Naive thymus-derived CD4-positive, alpha-beta T cell (primary cell): ENCODE measurements at places on chromosomes 3 and 15. TPM values are rescaled to one million over a fixed set of nuclear protein-coding genes. Genes with fewer than 3 reads are reported as not detected.

The KBTBD13 gene
- total RNA-seq = not detected

DNA sequence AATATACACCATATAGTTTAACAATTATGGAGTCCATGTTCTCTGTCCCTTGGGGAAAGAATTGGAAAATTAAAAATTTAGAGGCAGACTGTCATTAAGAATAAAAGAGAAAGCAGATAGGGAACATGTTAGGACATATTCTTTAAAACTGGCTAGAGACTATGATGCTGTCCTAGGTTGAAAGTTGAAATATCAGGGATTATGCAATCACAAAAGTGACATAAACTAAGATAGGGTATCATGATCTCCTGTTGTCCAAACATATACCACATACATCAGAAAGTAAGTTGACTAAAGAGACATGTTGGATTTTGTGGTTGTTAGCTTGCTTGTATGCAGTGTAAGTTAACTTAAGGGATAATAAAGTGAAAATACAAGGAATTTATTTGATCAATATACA is 9.9 kb upstream of the EID1 start:
- no peak for DNase-seq

- DNase-seq = no peak
Observed at GRCh38 chr3:159733194-159733860, 255.3 kb upstream of the IL12A start.

DNA sequence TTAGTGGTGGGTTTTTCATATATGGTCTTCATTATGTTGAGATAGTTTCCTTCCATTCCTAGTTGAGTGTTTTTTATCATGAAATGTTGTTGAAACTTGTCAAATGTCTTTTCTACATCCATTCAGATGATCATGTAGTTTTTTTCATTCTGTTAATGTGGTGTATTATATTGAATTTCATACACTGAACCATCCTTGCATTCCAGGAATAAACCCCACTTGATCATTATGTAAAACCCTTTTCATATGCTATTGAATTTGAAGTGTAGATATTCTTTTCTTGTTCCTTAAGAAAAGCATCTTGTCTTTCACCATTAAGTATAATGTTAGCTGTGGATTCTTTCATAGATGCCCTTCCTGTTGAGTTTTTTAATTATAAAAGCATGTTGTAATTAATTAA is 42.9 kb downstream of the PIAS1 start:
- DNase-seq = no peak

The LDHAL6B gene
- total RNA-seq = not detected

- DNase-seq = no peak
Observed at GRCh38 chr15:45801543-45801942, 166.7 kb downstream of the SQOR start.

The HTR3E gene
- not detected for total RNA-seq

DNA sequence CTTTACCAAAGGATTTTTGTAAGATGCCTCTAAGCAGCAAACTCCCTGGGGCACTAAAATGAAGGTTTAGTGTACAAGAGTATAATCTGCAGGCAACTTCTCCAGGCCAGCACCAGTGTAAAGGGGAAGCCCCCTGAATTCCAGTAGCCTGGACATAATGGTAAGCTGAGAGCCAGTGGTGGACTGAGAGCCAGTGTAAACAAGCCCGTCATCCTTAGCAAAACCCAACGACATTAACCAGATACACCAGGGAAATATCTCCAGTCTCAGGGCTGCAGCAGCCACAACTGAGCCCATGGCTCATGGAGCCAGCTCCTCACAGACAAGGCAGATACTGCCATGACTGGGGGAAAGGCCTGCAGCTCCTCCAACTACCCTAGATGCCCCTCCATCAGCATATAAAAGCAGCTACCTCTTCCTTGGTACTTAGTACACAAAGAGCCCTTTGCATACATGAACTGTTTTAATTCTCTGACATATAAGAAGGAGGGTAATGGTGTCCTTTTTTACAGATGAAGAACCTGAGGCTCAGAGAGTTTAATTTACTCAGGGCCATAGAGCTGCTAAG is 21.7 kb downstream of the PARP16 start:
- no peak for DNase-seq

GRCh38 chr3:105806359-105806758 is 62.5 kb downstream of the CBLB start:
- no peak for DNase-seq

The TMEM158 gene
- not detected for total RNA-seq

DNA sequence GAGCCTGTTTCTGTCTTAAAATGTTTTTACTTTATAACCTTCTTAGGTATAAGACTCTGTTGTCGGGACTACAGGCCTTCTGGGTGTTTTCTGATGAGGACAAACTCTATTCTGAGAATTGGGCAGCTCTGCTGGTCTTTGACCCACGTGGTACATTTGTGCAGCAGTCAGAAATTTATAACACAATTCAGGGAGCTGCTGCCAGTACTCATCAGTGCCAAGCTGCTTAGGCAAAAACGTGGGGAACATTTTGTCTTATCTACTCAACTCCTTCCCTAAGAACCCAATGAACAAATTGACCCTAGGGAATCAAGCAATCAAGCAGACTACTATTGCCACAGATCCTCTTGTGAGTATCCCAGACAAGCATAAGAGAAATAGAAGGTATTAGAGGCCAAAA is 180.7 kb upstream of the PDZRN3 start:
- no peak for DNase-seq

The PRR23B gene
- total RNA-seq = not detected
